ENCODE measurements at places on chromosomes 13 and 19. TPM values are rescaled to one million over a fixed set of nuclear protein-coding genes. Genes with fewer than 3 reads are reported as not detected.

DNA sequence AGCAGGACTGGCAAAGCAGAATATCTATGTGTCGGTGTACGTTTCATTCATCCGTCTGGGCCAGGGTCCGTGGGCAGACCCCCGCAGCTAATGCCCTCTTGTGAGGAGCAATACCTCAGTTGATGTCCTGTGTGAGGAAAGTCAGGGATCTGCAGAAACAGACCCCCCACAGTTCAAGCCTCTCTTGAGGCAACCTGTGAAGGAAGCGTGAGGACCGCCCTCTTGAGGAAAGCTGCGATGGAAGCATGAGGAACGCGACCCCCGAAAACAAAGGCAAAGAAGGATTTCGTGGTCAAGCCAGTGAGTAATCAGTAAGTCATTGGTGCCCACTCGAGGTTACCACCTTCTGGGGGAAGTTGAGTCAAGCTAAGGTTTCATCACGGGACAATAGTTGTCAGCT, 20.9 kb upstream of the ZNF83 start:
- H3K27ac ChIP-seq = no peak overlapping the region
- H3K36me3 ChIP-seq = peaks cover 93% of the 10 kb centered on the region
- no peak for DNase-seq
- H3K27me3 ChIP-seq = no peaks in the 10 kb centered on the region
- no peaks in the 10 kb centered on the region for H3K4me1 ChIP-seq

- H3K4me1 ChIP-seq = peaks cover 4% of the 10 kb centered on the region
- no peak overlapping the region for H3K4me3 ChIP-seq
- H3K36me3 ChIP-seq = no peaks in the 10 kb centered on the region
- no peak overlapping the region for H3K27ac ChIP-seq
- DNase-seq = no peak
- H3K27me3 ChIP-seq = peaks cover 18% of the 10 kb centered on the region
These were observed 14.0 kb upstream of the URI1 start for GRCh38 chr19:29927944-29928625.

DNA sequence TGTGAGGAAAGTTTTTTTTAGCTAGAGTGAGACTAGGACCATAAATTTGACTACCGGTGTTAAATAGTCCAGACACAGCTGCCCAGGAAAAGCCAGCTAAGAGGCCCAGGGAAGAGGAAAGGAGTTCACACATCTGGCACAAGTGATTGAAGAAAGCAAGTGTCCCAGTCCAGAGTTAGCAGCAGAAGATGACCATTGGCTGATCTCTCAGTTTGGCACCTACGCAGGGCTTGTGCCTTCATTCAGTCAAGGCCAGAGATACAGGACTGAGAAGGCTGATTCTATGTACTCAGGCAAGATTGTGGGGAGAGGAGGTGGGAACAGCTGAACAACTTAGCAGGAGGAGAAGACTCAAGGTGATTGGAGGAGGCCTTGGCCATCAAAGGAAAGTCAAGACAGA, 575.0 kb upstream of the KLF12 start:
- no peak for DNase-seq
- no peak overlapping the region for H3K27ac ChIP-seq
- no peaks in the 10 kb centered on the region for H3K4me1 ChIP-seq
- H3K4me3 ChIP-seq = no peak overlapping the region
- H3K36me3 ChIP-seq = no peaks in the 10 kb centered on the region

The RASGRP4 gene
- 1.6 TPM for total RNA-seq

The FCAR gene
- not detected for total RNA-seq

The OVOL3 gene
- total RNA-seq = not detected

The CLEC17A gene
- not detected for total RNA-seq

The C2CD4C gene
- not detected for total RNA-seq

The CYSLTR2 gene
- total RNA-seq = 2.7 TPM
